Smooth muscle cell of bladder (primary cell): ENCODE measurements at places on chromosomes 12 and 14. TPM values are rescaled to one million over a fixed set of nuclear protein-coding genes. Genes with fewer than 3 reads are reported as not detected.

The AICDA gene
- total RNA-seq = not detected in 2 replicates

The GARIN6 gene
- total RNA-seq = not detected in 2 replicates

The KCNMB4 gene
- total RNA-seq = 0.14 and 1.8 TPM in 2 replicates

The ANGEL1 gene
- total RNA-seq = 4.0 and 4.6 TPM in 2 replicates

The RBM23 gene
- 47.5 and 50.9 TPM in 2 replicates for total RNA-seq

The PIANP gene
- 0.09 TPM in 1 of 2 replicates, not detected in the other for total RNA-seq

The RND1 gene
- total RNA-seq = 0.14 and 0.55 TPM in 2 replicates

The ADAM20 gene
- total RNA-seq = 0.71 and 1.3 TPM in 2 replicates

The TMEM63C gene
- total RNA-seq = 0.65 and 0.71 TPM in 2 replicates

The HOXC4 gene
- total RNA-seq = 0.09 and 0.14 TPM in 2 replicates
